Femur (tissue), 1 donor: ENCODE measurements at places on chromosomes 1 and 21.

DNA sequence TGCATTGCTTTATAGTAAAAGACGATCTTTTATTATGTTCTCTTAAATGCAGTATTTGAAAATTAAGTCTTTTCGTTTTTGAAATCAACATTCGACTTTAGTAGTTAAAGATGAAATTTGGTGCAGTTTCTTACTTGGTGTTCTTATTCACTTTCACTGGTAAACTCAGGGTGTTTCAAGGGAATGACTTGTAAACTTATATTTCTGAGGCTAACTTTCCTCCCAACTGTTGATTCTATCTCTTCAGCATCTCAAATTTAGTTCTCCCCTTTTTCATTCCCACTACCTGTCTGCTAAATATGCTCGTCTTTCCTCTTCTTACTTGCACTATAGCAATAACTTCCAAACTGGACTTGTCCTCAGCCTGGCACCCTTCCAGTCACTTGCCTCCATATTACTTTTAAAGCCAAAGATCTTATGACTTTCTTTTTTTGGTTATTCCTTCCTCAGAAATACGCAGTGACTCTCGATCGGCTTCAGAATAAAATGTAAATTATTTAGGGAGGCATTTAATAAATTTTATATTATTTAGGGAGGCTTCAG lies 988 bp downstream of the SLC35A3 start:
- no peak for DNase-seq

DNA sequence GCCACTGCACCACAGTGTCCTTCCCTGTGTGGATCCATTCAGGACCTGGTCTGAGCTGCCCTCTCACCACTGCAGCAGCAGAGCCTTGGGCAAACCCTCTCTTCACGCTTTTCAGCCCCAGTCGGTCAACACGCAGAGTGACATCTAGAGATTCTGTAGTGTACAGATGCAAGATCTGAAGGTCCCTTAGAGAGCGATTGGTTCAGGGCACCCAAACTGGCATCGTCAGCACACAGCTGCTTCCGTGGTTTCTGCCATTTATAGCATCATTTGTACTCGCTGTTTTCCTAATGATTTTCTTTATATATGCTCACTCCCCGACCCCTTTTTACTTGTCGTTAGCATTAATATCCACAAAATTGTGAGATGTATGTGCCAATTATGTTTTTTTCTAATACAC lies 1.5 kb upstream of the ASCL5 start:
- DNase-seq: no peak

- no peak for DNase-seq
These were observed 242.5 kb upstream of the VAMP3 start for GRCh38 chr1:7528386-7529198.

DNA sequence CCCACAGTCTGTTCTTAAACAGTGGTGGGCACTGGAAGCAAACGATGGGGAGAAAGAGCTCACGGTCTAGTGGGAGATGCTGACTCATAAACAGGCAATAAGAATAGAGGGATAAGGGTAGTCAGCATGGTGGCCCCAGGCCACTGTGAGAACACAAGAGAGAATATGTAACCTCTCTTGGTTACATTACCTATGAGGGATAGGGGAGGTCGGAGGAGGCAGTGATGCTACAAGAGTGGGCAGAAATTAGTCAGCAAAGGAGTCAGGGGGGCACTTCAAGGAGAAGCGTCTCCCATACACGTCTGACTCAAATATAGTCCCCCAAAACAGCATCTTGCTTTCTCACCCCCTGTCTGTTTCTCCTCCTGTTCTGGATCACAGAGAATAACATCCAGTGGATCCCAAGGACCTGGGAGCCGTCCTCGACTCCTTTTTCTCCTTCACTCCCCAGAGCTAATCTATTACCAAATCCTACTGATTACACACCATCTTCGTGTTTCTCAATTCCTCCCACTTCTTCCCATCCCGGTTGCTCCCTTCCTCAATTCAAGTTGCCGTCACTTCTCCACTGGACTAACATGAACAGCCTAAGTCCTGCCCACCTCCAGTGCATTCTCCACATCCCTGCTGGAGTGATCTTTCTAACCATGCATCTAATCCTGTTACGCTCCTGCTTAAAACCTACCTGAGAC lies 2.1 kb downstream of the SLAMF8 start:
- DNase-seq: no peak

DNA sequence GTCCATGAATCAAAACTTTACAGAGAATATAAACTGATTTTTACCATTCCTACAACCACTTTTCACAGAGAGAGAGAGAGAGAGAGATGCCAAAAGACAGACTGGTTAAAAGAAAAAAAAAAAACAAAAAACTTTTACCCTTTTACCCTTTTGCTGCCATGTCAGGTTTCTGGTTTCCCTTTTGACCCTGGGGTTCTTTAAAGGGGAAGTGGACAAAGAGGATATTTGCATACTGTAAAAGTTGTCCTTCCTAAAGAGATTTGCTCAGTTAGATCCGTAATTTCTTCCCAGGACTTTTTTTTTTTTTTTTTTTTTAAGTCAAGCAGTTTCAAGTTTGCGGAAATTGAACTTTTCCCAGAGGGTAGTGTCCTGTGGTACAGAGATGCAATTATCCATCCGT lies 287.8 kb upstream of the RGS18 start:
- no peak for DNase-seq
